ENCODE measurements at places on chromosomes 12 and 14.

- no peak for DNase-seq
These were observed 203.7 kb downstream of the STXBP6 start for GRCh38 chr14:24846261-24846660.

DNA sequence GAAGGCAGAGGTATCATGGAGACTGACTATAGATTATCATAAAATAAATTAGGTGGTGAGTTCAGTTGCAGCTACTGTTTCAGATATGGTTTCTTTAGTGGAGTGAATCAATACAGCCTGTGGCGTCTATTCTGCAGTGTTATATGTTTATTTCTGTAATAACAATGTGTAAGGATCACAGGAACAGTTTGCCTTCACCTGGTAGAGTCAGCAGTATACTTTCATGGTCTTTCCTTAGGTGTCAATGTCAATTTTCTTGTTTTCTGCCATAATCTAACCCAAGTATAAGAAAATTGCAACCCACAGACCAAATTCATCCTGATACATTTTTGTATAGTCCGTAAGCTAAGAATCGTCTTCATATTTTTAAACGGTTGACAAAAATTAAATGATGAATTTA is 140.4 kb upstream of the ATF7IP start:
- DNase-seq = no peak

GRCh38 chr12:113831476-113831875 is 134.6 kb downstream of the RBM19 start:
- no peak for DNase-seq

DNA sequence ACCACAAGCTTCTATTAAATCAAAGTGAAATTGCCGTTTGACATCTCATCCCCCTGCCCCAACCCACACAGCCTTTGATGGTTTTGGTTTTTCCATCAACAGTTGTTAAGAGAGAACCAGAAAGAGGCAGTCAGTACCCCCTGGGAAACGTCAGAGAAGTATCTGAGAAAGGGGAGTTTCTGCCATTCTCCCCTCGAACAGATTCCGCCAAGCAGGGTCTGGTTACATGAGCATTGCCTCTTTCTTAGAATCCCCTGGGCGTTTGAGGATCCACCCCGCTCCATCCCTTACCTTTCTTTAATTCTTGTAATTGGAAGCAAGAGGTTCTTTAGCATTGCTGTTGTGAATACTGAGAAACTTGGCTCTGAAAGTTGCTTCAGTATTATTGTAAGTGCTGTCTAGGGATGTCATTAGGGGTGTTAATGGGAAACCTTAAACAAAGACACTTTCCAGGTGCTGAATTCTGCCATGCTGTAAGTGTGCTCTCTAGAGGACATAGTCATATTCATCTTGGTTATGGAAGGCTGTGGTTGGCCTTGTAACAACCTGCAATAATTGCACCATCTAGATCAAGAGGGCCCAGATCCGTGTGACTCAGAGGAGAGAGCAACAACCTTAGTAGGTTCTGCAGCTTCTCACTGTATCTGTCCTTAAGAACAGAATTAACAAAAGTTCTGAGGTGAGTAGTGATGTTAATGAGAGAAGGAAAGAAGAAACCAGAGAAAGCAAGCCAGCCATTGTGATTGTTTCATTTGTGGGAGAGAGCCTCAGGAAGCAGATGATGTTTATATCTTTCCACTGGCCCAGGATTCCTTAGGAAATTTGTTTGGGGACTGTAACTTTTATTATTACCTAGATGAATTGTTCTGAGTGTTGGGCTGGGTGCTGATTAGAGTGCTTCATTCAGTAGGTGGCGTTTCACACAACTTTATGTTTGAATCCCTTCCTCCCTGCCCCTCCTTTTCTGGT is 9.0 kb downstream of the TMBIM6 start:
- DNase-seq = peak; percentile 54

GRCh38 chr14:65849091-65849490 is 436.6 kb downstream of the FUT8 start:
- DNase-seq = no peak

- no peak for DNase-seq
These were observed 3.1 kb downstream of the YAF2 start for GRCh38 chr12:42234970-42235369.

- no peak for DNase-seq
These were observed 10.6 kb downstream of the ADSS1 start for GRCh38 chr14:104734601-104734990.

DNA sequence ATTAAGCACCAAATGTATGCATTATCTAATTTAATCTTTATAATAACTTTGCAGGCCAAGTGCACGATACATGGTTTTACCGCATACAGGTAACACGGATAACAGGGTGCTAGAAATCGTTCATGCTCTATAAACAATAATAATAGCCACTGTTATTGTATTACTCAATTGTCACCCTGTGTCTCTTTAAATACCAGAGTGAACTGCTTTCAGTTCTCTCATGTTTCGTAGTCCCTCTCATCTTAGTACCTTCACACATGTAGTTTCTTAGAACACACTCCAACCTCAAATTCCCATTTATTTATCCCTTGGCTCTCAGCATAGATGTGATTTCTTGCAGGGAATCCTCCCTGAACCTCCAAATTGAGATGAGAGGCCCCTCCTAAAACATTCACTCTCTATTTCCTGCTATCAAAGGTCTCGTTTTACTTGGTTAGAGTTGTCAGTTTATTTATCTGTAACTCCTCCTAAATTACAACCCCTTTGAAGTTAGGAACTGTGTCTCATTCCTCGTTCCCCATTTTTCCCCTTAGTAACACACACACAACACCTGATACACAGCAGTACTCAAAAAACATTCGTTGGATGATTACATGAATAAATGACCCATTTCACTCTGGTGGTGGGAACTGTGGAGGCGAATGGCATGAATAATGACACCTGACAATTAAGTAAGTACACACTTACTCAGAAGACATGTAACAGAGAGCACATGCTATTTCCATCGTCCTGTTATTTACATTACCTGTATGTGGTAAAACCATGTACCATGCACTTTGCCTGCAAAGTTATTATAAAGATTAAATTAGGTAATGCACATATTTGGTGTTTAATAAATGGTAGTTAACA is 134.6 kb downstream of the BTG1 start:
- DNase-seq = no peak

DNA sequence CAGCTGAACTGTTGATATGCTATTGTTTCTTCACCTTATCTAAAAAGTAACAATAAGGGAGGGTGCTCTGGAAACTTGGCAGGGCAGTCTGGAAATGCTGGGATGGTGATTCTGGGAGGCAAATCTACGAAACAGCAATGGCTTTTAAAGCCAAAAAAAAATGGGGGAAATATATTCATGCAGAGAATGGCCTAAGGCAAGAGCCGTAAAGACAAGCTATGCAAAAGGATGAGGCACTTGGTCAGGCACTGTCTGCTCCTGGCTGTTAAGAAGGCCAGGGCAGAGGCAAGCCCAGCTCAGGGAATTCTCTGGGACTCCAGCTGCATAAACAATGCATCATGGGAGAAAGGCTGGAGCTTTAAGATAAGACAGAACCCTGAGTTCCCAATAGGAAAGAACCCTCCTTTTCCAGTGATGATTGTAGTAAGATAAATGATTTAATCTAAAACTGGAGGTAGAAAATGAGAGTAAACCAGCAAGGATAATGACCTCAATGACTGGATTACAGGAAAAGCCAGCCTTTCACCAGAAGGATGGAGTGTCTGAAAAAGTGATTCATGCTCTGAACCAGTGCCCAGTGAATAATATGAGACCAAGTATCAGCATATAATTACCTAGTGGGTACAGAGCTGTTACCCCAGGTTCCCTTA is 46.0 kb downstream of the ITPR2 start:
- DNase-seq = no peak

GRCh38 chr12:19546611-19547162 is 107.4 kb downstream of the AEBP2 start:
- no peak for DNase-seq

GRCh38 chr14:54652605-54653052 is 85.7 kb downstream of the SAMD4A start:
- no peak for DNase-seq

DNA sequence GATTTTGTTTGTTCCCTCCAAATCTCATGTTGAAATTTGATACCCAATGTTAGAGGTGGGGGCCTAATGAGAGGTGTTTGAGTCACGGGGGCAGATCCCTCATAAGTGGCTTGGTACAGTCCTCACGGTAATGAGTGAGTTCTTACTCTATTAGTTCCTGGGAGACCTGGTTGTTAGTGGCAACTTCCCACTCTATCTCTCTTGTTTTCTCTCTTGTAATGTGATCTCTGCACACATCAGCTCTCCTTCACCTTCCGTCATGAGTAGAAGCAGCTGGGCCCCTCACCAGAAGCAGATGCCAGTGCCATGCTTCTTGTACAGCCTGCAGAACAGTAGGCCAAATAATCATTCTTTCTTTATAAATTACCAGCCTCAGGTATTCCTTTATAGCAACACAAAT is 29.6 kb upstream of the KCNK10 start:
- DNase-seq = no peak

- no peak for DNase-seq
These were observed 305.2 kb upstream of the FOXG1 start for GRCh38 chr14:28461389-28461788.

DNA sequence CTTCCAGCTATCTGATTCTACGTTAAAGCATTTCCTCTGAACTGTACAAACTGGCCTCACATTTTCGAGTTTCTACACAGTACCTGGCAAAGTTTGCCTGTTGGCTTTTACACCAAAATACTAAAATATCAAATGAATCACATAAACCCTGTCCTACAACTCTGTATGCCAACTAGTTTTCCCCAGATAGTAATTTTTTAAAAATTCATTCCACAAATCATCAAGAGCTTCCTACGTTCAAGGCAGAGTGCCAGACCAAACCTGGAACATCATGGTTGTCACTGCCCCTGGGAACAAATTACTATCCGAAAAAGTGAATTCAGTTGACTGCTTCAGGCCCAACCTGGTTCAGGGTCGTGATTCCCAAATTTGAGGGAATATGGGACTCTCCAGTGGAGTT is 2.1 kb downstream of the TMEM30B start:
- DNase-seq = no peak

GRCh38 chr14:86221000-86221399 is 691.1 kb downstream of the FLRT2 start:
- DNase-seq = no peak

DNA sequence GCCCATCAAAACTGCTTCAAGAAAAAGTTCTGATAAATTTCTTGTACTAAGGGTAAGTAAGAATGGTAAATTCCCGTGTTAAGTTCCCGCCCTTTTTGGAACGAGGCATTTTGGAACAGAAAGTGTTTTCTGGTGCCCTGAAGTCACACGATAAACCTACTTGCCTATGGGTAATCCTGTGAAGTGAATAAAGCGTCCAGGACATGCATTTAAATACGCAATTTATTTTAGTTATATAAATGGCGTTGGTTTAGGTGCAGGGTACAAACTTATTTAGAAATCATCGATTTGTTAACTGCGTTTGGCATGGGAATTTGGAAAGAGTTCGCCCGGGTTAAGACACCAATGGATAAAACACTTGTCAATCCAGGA is 715 bp upstream of the RAP1B start:
- DNase-seq = no peak

- no peak for DNase-seq
These were observed 12.6 kb downstream of the APPL2 start for GRCh38 chr12:105223352-105223845.

DNA sequence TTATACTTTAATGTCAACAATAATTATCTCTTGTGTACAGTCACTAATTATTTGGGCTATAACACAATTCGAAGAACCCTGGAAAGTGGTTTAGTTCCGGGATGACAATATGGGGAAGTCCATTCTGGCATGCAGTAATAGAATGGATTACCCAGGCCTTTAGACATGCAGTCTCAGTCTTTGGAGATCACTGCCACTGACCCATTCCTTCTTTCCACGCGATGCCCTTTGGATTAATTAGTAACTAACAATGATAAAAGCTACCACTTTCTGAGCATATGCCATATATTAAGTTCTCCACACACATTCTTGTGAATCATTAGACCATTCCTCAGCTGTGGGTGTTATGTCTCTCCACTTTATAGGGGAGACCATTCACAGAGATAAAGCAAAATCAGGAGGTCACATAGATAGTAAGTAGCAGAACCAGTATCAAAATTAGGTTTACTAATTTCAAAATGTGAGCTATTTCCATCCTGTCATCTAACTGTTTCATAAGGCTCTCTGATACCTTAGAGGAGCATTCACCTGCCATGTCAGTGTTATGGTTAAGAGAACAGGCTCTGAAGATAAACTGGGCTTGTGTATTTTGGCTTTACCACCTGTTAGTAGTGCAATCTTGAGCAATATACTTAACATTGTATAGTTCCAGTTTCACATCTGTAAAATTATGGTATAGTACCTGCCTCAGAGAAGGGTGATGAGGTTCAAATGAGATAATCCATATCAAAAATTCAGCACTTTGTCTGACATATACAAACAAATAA is 27.2 kb upstream of the KCNJ8 start:
- DNase-seq = no peak

GRCh38 chr12:109444259-109444658 is 32.8 kb downstream of the KCTD10 start:
- DNase-seq = no peak

DNA sequence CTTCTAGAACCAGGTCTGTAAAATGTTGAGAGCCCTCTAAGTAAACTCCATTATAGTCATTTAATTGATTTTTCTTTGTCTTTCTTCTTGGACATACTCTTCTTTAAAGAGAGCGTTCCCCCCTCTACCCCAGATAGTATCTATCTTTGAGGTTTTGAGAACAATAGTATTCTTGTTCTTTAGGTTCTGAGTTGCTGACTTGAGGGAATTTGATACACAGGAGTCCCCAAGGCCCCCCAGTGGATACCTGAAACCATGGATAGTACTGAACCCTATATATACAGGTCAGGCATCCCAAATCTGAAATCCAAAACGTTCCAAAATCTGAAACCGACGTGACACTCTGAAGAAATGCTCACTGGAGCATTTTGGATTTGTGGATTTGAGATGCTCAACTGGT is 65.5 kb downstream of the FUT8 start:
- no peak for DNase-seq

Data from stimulated activated CD4-positive, alpha-beta T cell treated with anti-CD3 and anti-CD28 coated beads, Interleukin-4, amount 100 ng/mL, for 4 hours (primary cell).